ENCODE measurements at places on chromosomes 7 and 10.
A peak's percentile ranks its signal among the peaks of the same experiment; 100 is the strongest.

- no peak for DNase-seq
These were observed 79.0 kb upstream of the SP8 start for GRCh38 chr7:20865684-20866083.

- no peak for DNase-seq
These were observed 523.1 kb upstream of the DPP6 start for GRCh38 chr7:153529100-153529499.

GRCh38 chr7:24967696-24968095, 12.3 kb downstream of the OSBPL3 start:
- no peak for DNase-seq

- no peak for DNase-seq
These were observed 18.2 kb downstream of the GPR146 start for GRCh38 chr7:1062296-1063294.

GRCh38 chr7:95396136-95397032, at the start of gene PON3:
Gene PON3 (minus strand): TSS chr7:95396375. CDS start chr7:95396350, 25 bp downstream.
- DNase-seq: peak; percentile 1

DNA sequence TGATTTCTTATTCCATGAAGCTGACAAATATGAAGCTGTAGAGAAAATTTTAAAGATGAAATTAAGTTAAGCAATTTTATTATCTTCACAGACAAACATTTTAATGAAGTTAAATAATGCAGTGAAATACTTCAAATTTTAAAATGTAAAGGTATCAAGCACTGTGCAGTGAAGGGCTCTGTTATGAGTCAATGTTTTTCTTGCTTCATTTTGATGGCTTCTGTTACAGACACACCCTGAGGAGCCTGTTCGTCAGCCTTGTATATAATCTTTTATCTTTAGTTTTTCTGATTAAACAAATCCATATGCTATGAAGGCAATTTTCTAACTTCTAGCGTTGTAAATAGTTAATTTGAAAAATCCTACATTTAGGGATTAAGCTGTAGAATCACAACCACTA, 18.5 kb downstream of the VSTM2A start:
- no peak for DNase-seq

GRCh38 chr10:93615576-93616235, 3.4 kb downstream of the PDE6C start:
- no peak for DNase-seq

DNA sequence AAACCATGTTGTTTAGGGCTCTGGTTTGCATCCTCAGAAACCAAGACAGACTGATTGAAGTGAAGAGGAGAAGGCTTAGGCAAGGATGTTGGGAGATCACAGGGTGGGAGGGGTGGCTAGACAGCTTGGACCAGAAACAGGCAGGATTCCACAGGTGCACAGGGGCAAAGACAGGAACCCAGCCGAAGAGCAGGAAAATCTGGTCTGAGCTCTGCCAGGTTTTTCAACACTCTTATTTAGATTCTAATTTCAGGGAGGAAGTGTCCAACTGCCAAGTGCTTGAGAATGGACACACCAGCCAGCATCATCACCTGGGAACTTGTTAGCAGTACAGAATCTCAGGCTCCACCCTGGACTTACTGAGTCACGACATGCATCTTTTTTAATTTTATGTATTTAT, 93.8 kb downstream of the MARCHF5 start:
- no peak for DNase-seq

- no peak for DNase-seq
These were observed 304.4 kb downstream of the ZEB1 start for GRCh38 chr10:31623466-31623865.

DNA sequence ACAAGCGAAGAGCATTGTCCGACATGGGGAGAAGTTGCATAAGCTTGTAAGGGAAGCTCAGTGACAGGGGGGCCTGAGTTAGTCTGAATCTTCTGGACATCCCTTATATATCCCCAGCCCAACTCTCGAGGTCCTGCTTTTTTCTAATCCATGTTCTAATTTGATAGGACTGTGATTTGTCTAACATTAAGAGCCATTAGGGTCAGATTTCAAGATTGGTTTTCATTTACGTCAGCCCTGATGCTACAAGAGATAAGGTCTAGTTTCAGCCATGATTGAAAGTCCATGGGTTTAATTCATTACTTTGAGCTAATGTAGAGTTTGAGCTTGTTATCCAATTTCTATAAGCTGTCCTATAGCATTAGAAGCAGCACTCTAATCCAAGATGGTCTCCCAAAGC, 20.3 kb downstream of the TLX1 start:
- DNase-seq: no peak

DNA sequence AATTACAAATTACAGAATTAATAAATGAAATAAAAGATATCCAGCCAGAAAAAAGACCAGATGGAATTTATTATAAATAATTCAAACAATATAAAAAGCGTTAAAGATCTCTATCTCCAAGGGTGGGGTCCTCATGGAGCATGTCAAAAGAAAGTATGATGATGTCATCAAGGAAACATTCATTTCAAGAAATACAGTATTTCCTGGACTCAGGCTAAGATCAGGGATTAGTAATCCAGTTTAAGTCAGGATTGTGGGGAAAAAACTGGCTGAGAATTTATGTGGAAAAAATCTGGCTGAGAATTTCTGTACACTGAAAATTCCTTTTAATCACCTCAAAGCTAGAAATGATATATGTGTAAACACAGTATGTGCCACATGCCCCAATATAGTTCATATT, 1075.3 kb downstream of the XPNPEP1 start:
- DNase-seq: no peak

- no peak for DNase-seq
These were observed 487.6 kb upstream of the MGMT start for GRCh38 chr10:128979405-128979804.

DNA sequence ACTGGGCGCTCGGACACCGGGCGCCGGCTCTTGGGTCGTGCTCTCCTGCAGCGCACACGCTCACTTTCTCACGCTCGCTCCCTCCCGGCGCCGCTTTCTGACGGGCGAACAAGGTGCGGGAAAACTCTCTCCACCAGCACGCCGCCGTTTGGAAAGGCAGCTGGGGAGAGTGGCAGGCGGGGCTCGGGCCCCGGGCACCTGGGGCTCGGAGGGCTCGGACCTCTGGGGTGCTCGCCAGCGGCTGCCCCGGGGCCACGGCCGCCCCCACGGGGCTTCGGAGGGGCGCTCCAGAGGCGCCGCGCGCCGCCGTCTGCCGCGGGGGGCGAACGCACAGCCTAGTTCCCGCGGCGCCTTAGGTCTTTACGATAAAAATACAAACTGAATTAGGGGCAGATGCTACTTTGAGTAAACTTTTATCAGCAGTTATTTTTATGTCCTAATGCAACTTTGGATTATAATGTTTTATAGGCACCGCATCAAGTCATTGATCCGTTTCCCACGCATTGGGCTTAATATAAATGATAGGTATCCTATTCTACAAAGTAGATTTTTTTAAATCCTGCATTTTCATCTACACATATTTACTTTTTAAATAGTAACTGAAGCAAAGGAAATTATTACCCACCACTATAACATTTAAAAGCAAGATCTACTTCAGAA, 535 bp upstream of the EPC1 start:
- DNase-seq: no peak

DNA sequence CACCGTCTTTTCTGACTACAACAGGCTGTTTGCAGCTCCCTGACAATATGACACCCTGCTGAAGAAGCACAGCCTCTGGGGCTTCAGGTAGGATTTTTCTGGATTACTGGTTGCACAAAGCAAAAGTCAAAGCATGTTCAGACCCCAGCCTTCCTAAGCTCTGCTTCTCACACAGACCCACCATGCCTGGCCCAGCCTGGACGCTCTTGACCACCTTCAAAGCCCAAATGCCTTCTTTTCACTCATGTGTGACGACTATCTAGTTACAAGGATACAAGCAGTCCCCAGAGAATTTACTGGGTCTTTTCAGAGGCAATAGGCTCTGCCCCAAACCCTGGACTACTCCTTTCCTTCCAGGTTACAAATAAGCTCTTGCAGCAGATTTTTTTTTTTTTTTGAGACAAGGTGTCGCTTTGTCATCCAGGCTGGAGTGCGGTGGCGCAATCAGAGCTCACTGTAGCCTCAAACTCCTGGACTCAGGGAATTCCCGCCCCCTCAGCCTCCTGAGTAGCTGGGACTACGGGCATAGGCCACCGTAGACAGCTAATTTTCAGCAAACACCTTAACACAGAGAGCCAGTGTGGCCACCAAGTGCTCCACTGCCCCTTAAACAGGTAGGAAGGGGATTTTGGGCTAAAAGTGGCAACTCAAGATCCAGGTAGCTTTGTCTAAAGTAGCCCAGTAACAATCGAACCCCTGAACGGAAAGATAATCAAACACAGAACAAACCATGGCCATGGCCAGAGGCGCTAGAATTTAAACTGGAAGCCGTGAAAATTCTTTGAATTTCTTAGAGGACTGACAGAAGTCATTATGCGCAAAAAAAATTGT, 16.2 kb downstream of the SVIL start:
- DNase-seq: no peak

DNA sequence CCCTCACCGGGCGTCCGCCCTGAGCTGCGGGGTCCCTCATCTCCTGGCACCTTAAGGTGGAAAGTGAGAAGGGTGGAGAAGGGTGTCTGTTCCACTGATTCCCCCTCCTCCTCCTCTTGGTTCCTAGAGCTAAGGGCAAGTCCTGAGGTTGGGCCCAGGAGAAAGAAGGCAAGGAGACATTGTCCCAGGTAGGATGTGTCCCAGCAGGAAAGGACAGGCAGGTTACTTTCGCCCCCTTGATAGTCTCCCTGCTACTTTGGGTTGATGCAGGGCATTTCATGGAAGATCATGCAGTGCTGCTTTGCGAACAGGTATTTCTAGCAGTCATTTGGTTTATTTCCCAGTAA, 582 bp downstream of the STEAP2 start:
- DNase-seq: no peak

GRCh38 chr7:15684871-15685270, 1.6 kb downstream of the MEOX2 start:
- no peak for DNase-seq

DNA sequence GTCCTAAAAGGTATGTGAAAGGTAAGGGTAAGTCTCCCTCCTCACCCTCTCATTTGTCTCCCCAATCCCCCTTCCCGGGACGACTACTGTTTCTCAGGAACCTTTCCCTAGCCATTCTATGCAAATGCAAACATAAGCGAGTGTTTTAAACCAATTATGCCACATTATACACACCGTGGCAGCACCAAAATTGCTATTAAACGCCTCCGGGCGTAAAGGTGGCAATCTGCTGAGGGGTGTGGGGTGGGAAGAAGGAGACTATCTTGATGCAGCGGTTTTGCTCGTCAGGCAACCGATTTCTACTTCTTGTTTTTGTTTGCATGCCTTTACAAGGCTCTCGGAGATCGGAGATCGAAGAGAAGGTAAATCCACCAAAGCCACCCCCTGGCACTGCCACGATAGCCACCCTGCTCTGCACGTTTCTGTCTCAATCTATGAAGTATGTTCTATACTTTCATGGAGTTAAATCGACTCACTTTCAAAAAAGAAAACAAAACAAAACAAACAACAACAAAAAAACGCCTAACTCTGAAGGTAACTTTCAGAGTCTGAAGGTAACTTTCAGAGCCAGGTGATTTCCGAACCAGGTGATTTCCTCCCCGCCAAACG, 46.0 kb upstream of the CDK1 start:
- no peak for DNase-seq

DNA sequence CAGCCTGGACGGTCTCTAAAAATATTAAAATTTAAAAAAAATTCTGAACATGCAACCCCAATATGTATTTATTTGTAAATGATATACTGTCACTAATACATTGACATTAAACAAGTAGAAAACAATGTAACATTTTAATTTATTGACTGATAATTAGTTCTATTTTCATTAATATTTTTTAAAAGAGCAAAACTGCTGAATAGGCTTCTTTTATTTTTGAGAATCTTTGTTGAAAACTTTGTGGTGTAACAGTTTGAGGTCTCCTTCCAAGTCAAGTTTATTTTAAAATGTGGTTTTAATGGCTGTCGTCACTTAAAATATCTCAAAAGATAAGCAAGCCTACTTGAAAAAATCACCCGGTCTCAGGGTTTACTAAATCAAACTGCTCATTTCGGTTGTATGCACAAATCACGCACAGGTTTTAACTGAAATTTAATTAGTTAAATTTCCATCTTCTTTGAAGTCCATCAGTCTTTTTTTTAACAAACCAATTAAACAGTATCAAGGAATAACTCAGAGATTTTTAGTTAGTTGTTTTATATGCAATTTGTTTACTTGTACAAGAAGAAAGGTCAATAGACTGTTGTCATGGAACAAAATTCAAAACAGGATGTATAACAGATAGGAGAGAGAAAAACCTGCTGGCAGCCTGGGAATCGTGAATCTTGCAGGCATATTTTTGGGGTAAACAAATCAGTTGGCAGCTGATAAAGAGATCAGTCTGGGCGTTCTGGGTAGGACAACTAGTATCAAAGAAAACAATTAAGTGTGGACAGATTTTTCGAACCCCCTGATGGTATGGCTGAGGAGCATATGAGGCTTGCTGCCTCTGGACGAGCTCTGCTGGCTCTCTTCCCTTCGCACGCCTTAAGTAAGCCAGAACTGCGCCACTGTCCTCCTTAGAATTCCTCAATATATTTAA, 9.7 kb upstream of the EDRF1 start:
- DNase-seq: no peak

GRCh38 chr7:101563943-101564777, 64.9 kb downstream of the MYL10 start:
- DNase-seq: no peak

GRCh38 chr7:96045919-96046318, 273.6 kb downstream of the DYNC1I1 start:
- no peak for DNase-seq

DNA sequence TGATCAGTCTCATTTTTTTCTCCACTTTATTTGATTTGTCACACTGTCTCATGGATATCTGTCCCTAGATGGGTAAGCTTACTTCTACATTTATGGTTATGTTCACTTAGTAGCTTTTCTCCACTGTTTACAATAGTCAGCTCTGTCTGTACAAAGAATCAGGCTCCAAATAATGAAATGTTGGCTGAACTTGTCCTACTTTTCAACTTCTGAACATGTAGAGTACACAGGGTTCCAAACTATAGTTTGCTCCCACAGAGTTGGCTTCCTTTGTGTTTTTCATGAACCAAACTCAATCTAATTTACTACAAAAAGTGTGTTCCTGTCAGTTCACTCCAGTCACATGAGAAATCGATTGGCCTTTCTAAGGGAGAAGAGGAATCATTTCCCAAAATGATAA, 175.0 kb downstream of the CCDC71L start:
- no peak for DNase-seq

DNA sequence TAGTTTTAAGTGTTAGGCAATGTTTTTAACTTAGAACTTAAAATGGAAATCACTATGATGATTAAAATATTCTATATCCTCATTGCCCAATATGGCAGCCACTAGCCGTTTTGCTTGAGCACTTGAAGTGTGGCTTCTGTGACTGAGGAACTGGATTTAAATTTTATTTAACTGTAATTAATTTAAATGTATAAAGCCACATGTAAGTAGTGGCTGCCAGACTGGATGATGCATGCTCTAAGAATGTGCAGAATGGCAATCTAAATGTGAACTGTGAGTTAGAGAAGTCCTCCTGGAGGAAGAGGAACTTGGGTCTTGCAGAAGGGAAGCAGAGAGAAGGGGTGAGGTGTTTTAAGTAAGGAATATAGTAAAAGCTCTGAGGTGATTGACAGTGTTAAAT, 451.4 kb downstream of the SUGCT start:
- DNase-seq: no peak

GRCh38 chr7:106348231-106348630, 63.4 kb upstream of the NAMPT start:
- DNase-seq: no peak

Data from stimulated activated CD4-positive, alpha-beta T cell treated with anti-CD3 and anti-CD28 coated beads, Interleukin-4, amount 100 ng/mL, for 48 hours (primary cell).